ENCODE measurements at places on chromosomes 1 and 21.
A peak's percentile ranks its signal among the peaks of the same experiment; 100 is the strongest.

GRCh38 chr1:39845569-39846566, 37.4 kb downstream of the TRIT1 start:
- DNase-seq = peak; percentile 83

DNA sequence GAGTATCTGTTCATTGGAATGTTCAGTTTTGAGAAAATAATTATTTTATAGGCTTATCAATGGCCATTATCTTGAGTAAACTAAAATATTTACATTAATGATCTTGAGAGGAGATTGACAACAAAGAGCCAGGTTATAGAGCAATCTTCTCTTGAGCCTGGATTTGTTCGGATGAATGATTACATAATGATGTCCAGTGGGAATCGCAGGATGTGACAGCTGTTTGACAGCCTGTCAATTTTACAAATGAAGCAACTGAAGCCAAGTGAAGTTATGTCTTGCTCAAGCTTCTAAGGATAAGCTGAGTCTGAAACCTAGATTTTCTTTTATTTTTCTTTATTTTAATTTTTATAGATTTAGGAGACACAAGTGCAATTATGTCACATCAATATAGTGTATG, 52.1 kb upstream of the BACH1 start:
- no peak for DNase-seq

GRCh38 chr21:39221282-39221996, 38.2 kb upstream of the PSMG1 start:
- DNase-seq = no peak

DNA sequence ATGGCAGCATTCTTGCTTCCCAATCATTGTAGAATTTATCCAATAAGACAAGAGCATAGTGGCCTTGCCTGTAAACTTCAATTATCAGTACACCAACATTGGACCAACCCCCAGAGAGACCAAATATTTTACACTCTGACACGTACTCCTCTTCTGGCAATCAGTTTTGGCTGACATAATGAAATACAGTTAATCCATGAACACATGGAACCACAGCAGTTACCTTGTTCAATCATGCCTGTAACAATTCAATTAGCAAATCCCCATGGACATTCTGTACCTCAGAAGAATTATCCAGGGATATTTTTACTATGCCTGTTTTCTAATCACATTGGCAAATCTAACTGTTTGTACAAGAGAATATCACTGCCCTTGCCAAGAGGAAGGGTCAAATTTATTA, 2162.0 kb downstream of the MRPL39 start:
- DNase-seq = no peak

- no peak for DNase-seq
These were observed 52.4 kb downstream of the SUCO start for GRCh38 chr1:172585348-172585747.
